SK-N-DZ (cell line): ENCODE measurements at places on chromosomes 4 and X.

DNA sequence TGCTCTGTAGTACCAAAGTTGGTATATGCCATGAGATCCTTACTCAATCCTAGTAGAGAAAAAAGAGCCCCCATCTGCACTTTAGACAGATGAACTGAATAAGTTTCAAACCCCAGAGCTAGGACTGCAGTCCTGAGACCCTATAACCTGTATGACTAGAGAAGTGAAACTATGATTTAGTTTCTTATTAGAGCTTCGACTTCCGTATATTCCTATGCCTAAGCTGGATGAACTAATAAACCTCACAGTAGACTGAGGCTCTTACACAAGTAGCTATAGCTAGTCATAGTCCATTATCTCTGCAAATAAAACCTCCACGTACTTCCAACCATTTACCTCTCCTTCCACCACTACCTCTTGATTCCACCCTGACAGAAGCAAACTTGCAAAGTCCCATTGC, 6.3 kb upstream of the OTUD4 start:
- DNase-seq = no peak

- DNase-seq = no peak
These were observed 32.9 kb upstream of the ETNPPL start for GRCh38 chr4:108795733-108796132.

GRCh38 chrX:154742613-154743012, 8.3 kb downstream of the GAB3 start:
- DNase-seq = no peak

DNA sequence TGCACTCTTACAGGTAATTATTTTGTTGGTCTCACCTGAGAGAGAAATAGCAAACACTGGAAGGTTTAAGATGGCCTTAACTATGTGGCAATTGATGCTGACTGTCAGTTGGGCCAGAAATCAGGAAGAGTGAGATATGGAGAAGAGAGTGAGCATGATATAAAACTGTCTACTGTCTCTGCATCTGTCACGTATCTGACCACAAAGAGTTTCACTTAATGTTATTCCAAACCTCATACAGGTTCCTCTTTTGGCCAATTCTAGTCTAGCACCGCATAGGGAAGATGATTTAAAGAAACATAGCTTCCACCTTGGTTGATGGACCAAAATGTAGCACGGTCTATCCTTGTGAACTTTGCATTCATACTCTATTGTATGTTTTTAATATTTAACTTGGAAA, 381.0 kb upstream of the BOD1L1 start:
- no peak for DNase-seq

- DNase-seq = no peak
These were observed 24.3 kb downstream of the HS3ST1 start for GRCh38 chr4:11404431-11404830.

DNA sequence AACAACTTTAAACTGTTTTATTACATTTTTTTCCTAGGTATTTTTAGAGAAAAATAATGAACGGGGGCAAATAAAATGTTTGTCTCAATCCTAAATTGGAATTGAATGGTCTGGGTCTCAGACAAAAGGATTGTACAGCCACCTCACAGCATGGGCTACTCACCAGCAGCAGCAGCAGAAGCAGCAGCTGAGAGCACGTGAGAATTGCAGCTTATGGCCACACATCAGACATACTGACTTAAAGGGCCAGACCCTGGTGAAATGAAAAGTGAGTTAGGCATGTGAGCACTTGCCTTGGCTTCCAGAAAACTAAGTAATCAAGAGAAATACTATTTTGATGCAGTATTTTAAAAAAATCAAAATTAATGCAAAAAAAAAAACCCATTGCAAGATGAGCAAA, 56.6 kb downstream of the AASDH start:
- no peak for DNase-seq

GRCh38 chr4:150032541-150032940, 45.7 kb upstream of the DCLK2 start:
- no peak for DNase-seq

DNA sequence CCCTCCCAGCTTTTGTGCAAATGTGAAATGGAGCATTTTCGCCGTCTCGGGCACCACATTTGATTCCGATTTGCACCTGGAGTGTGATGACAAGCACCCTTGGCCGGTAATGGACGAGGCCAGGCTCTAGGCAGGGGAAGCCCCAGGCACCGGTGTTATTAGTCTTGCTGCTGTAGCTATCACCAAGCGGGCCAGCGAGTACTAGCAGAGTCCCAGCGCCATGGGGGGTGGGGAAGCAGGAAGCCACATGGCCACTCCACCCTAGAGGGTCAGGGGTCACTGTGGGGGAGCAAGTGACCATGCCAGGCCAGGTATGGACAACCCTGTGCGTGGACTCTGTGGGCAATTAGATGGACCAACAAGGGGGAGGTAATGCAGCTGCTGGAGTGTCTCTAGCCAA, 88.8 kb downstream of the CPZ start:
- DNase-seq = no peak

DNA sequence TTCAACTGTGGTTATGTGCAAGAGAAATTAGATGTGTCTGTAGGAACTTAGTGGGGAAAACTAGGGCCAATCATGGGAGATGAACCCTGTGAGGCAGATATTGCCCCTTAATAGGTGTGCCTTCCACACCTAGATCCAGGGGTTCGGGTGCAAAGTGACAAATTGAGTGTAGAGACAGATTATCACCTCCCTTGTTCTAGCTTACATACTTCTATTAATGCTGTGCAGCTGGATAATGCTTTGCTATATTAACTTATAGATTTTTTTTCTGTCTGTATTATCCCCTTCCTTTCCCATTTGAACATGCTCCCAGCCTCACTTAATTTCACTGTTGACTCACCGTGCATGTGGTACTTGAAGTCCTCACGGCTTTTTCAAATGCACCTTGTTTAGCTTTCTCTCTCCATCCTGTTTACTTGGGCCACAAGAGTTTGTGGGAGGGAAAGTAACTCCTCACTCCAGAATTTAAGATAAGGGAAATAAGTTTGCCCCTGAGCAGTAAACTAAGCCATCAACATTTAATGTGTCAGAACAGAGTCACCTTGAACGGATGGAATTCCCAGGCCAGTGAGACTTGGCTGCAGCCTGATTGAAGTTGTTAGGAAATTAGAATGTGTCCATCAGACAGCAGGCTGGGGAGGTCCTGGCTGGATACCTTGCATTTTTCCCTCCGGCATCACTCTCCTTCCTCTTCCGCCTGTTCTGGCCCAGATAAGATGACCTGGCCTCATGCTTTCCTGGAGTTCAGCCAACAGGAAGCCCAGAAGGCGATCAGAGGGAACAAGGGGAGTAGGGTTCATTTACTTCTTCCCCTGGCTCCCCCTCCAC, 478.4 kb downstream of the BCOR start:
- no peak for DNase-seq

- no peak for DNase-seq
These were observed 73.5 kb upstream of the CAMK2D start for GRCh38 chr4:113835005-113835404.

GRCh38 chrX:152845618-152846240, 14.9 kb downstream of the NSDHL start:
- no peak for DNase-seq

- no peak for DNase-seq
These were observed 26.5 kb downstream of the RELL1 start for GRCh38 chr4:37659696-37660095.

- DNase-seq = peak; percentile 3
These were observed 133.7 kb upstream of the CPXCR1 start for GRCh38 chrX:88613338-88613737.

- DNase-seq = peak; percentile 90
These were observed 13.9 kb upstream of the SEC24B start for GRCh38 chr4:109419679-109420078.

DNA sequence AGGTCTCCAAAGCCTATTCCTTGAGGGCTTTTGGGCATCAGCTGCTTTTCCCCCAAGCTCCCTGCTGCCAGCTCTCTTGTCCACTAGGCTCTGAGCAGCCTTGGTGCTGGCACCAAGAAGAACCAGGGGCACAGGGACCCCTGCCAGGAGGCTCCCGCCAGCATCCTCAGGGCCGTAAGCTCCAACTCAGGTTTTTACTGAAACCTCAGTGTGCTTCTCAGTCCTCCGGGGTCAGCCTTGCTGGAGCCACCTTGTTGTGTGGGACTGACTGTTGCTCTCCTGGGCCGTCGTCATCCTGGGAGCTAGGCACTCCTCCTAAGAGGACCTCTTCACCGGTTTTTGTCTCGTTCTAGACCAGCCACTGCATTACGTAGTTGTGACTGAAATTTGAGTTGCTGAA, 38.9 kb downstream of the NOP14 start:
- DNase-seq = no peak

GRCh38 chr4:7892212-7893019, 47.2 kb downstream of the AFAP1 start:
- DNase-seq = peak; percentile 88

DNA sequence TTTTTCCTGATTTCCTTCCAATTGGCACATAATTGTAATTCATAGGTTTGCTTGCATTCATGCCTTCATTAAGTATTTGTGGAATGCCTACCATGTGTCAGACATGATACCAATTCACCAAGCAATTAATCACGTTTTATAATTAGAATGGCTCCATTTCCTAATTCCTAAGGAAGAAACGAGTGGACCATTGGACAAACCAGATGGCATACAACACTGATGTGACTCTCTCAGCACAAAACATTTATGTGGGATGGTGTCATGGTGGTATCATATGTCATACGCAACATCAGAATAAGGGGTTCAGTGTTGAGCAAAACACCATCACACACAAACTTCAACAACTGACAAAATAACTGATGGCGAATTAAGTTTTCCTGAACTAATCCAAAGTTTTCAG, 502.8 kb downstream of the DMD start:
- DNase-seq = no peak

DNA sequence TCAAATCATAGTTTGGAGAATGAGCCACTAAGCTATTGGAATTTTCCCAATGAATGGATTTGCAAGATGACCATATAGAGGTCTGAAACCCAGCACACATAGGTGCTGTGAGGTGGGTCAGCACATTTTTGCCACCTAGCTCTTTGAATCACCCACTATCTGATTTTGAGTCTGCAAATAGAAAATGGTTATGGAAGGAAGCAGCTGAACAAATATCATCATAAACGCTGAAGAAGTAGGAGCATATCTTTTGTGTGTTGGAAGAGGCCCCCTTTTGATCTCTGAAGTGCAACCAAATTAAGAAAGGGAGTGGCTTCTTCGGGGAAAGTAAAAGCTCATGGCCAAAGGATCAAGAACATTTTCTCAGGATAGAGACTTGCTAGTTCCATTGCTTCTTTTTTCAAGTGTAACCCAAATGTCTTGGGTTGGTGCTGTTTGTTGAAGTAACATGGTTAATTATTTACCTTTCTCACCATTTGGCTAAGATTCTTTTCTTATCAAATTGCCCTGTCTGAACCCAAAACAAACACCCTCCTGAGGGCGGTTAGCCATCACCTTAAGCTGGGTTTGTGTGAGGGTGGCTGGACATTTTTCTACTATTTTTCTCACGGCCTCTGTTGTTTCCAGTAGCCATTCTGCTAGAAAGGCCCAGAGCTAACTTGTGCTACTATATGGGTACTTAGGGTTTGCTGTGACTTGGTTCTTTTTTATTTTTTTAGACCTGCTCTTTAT, 18.4 kb upstream of the SORBS2 start:
- DNase-seq = no peak

- DNase-seq = no peak
These were observed 91.6 kb downstream of the DDIT4L start for GRCh38 chr4:100098681-100099080.

- no peak for DNase-seq
These were observed 2.6 kb upstream of the LRAT start for GRCh38 chr4:154741131-154741665.

- no peak for DNase-seq
These were observed 68.2 kb upstream of the TAPT1 start for GRCh38 chr4:16294455-16294854.

DNA sequence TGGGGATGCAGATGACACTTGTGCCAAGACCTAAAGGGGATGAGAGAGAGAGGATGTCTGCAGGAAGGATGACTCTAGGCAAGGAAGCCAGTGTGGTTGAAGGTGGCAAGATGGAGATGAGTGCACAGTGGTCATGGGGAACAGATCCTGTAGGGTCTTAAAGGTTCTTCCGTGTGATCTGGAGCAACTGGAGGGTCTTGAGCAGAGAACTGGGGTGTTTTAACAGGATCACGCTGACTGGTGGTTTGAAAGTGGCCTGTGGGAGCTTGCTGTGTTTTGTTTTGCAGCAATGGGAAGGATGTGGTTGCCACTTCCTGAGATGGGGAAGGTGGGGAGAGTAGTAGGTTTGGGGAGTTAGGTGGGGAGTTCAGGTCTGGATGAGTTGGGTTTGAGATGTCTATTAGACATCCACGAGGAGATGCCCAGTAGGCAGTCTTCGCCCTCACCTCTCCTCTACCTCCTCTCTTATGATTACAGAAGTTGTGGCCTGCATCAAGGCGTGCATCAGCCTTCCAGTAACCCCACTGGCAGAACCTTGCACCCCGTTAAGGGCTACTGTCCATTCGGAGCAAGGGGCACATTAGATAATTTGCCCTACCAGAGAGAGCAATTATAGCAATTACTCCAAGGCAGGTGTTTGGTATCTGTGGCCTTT, 1.4 kb upstream of the STBD1 start:
- DNase-seq = no peak

GRCh38 chrX:24561121-24561520, 86.0 kb downstream of the PCYT1B start:
- no peak for DNase-seq

DNA sequence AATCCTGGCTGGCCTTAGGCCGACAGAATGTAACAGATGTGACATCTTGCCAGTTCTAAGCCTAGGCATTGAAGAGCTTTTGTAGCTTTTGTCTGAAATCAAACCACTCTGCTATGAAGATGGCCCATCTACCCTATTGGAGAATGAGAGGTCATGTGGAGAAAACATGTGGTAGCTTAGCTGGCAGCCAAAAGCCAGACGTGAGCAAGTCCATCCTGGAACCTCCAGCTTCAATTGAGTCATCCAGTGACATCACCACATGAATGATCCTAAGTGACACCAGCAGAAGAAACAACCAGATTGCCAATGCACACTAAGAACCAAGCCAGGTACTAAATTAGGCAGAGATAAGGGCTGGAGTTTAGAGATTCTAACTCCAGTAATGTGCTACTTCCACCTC, 154.8 kb upstream of the ZFP42 start:
- DNase-seq = no peak

DNA sequence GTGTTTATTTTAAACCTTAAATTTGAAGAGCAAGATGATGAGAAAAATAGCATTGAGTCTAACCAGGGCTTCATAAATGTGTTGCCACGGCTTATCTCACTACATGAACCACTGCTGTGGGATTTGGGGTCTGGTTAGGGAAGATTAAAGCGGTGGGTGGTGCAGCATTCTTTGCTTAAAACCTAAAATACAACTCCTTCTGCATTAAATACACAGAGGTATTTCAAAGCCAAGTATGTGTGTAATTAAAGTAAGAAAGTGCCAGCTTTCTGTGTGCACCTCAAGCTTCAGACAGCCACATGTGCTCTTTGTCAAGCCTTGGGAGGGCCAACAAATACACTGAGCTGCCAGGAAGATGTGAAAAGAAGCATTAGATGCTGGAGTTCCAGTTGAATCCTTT, 128.0 kb downstream of the CPE start:
- no peak for DNase-seq

DNA sequence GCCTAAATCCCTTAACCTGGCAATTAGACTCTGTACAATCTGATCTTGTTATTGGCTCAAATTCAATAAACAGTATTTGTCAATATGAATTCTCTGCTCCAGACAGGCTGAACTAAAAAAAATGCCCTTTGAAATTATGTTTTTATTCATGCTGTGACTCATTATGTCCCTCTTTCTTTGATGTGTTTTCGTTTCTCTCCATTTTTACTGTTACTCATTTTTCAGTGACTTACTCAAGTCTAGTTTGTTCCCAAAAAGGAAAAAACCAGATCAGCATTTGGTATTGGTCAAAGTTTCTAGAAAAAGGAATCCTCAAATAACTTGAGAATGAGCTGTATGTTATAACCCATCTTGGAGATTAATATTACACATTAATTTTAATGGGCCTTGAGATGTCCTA, 40.4 kb downstream of the UNC5C start:
- no peak for DNase-seq
